ENCODE measurements at places on chromosomes 12 and 14.

GRCh38 chr12:52670506-52670905 lies 9.7 kb downstream of the KRT1 start:
- DNase-seq = no peak

GRCh38 chr12:108320507-108321293 lies 18.4 kb downstream of the CMKLR1 start:
- no peak for DNase-seq

DNA sequence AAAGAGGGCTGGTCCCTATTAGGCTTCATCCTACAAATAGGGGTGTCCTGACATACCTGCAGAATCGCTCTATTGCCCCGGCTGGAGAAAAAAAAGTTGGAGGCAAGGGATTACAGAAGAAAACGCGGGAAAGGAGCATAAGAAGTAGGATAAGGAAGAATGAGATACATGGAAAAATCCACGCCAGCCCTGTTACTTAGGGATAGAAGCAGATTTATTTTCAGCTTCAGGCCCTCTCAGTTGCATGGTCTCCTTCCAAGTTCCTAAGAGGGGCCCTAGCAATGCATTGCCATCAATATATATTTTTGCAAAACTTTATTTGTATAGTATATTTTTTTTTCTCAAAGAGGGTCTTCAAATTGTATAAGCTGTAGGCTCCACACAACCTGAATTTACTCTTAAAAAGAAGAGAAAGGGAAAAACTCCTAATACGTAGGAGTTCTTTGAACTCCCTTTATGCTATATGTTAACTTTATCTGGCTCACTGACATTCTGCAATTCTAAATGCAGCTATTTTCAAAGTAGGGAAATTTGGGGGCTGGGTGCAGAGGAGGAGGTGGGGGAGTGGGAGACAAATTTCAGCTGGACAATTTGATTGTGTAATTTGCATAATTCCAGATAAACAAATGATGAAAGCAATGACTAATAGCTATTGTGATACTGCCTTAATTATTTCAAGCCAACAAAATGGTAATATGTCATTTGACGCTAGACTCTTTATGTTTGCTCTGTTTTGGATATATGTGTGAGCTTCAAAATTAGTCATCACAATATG lies 137.7 kb upstream of the TRHDE start:
- no peak for DNase-seq

DNA sequence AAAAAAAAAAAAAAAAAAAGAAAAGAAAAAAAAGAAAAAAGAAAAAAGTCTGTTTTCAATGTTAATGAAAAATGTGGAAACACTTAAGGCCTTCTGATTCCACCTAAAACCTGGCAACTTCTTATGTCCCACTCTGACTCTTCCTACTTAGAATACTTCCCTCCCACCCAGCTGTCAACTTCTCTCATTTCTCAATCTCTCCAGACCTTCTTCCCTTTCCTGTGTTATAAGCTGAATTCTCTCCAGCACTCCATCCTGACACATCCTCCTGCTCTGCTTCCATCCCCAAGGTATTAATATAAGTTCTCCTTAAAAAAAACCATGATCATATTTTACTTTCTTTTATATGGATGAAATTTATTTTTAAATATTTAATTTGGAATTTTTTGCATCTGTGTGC lies 20.3 kb upstream of the TMTC1 start:
- no peak for DNase-seq

- no peak for DNase-seq
Observed at GRCh38 chr14:64220466-64220865, 73.7 kb downstream of the ESR2 start.

DNA sequence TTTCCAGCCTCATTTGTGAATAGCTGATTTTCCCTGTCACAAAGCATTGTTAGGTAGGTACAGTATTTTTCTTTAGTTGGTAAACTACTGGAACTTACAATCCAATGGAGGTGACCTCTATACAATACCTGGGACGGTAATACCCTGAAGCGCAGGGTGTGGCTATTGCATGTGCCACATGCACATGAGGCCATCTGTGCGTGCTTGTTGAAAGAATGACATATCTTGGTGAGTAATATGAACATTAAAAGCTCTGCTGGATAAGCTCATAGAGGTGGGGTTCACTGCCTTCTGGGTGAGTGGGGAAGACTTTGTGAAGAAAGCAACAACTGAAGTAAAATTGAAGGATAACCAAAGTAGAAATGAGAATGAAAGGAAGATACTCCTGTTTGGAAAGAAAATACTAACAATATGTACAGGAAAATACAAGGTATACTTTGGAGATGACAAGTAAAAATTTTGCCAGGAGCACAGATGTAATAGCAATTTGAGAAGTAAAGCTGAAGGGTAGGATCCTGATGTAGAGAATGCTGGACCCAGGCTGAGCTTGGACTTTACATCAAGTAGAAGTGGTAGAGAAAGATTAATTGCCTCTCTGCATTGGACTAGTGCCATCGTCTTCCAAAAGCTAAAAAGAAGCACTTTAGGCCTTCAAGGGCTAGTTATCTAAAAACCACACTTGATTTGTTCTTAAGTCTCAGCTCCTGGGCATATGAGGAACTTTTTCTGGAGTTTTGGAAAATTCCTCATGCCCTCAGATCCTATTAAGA lies 97.1 kb downstream of the SLC38A6 start:
- DNase-seq = no peak

DNA sequence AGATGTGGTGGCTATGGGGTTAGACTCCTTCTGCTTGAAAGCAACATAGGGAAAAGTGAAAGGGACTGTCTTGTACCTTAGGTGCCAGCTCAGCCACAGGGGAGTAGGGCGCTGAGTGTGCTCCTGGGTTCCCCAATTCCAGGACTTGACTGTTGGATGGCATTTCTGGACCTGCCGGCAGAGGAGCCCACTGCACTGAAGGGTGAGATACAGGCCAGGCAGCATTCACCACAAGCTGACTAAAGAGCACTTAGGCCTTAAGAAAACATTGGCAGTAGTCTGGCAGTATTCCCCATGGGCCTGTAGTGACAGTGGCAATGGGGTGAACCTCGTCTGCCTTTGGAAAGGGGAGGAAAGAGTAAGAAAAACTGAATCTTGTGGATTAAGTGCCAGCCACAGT lies 67.1 kb upstream of the TMTC2 start:
- DNase-seq = peak; percentile 44
